ENCODE measurements at places on chromosomes 7 and 10.

- no peak for DNase-seq
These were observed 61.9 kb downstream of the PARD3 start for GRCh38 chr10:34753014-34753757.

- DNase-seq = peak; percentile 61
These were observed 10.3 kb downstream of the TACC2 start for GRCh38 chr10:121999301-121999700.

- DNase-seq = no peak
These were observed 10.3 kb downstream of the CNTNAP2 start for GRCh38 chr7:146126767-146127509.

GRCh38 chr10:24396396-24396795 is 187.5 kb downstream of the KIAA1217 start:
- no peak for DNase-seq

DNA sequence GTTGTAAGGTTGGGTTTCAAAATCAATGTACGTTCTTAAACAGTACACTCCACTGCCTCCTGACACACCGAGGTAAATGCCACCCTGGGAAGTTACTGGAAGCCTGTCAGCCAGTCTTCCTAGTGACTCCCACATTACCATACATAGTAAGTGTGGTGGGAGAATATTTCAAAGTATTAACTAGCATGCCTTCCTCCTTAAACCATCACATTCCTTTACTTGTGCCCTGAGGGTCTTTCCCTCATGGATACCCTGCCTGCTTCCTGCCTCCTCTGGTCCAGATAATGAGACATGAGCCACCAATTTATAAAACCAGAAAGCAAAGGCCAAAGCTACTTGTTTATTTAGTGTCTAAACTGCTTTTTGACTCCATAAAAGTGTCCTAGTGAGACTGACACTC is 23.3 kb upstream of the SORCS3 start:
- no peak for DNase-seq

- no peak for DNase-seq
These were observed 10.7 kb downstream of the CYP2E1 start for GRCh38 chr10:133537546-133538545.

- no peak for DNase-seq
These were observed 4.1 kb downstream of the MARVELD1 start for GRCh38 chr10:97717627-97718026.

- DNase-seq = no peak
These were observed 48.3 kb upstream of the PITRM1 start for GRCh38 chr10:3220853-3221252.

- no peak for DNase-seq
These were observed 348.0 kb downstream of the TYW1 start for GRCh38 chr7:67344481-67345193.

DNA sequence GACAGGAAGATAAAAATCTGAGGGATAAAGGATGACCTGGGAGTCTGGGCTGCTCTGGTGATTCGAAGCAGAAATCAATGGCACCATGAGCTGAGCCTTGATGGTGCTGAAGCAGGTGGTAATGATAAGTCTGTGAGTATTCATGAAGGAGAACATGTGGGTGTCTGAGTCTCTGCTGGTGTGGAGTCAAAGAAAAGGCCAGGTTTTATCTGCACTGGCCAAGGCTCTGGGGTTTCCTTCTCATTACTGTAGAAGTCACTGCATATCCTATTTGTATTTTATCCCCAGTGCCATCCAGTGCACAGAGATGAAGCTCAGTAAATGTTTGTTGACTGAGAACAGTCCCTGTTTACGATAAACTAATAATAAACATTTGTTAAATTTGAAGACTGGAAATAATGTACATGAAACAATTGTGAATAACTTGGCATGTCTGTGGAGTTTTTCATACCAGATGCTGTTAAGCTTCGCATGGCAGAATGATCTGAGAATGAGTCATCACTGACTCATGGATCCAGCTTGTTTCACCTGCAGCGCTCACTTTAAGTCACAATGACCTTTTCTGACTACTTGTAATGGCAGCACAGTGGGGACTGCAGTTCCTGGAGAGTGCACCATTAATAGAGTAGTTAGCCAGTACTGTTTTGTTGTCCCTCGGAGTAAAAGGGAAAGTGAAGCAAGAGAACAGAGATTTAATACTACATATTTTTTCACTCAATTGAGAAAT is 538.5 kb downstream of the HTR7 start:
- peak; percentile 14 for DNase-seq

DNA sequence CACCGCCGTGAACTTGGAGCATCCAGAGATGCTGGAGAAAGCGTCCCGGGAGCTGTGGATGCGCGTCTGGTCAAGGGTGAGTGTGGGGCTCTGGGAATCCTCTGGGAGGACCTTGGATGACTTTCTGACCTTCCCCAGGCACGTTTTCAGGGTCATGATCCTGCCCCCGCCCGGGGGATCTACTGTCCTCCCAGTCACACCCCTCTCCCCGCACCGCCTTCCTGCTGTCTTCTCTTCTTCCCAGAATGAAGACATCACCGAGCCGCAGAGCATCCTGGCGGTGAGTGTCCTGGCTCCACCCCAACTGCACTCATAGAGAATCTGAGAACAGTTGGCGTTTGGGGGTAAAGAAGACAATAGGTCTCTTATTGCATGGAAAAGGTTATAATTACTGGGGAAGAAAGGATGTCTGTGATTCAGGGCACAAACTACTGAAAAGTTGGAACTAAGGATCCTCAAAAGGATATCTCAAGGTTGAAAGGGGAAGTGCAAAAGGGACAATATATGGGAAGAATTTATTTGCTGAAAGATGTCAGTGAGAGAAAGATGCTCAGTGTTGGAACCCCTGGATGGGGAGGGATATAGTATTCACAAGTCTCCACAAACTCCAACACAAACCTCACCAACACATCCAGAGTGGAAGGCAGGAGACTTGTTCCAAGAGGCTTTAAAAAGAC is 1.9 kb downstream of the GSTK1 start:
- DNase-seq = no peak

GRCh38 chr7:28378574-28379149 is 33.7 kb upstream of the CREB5 start:
- DNase-seq = no peak

DNA sequence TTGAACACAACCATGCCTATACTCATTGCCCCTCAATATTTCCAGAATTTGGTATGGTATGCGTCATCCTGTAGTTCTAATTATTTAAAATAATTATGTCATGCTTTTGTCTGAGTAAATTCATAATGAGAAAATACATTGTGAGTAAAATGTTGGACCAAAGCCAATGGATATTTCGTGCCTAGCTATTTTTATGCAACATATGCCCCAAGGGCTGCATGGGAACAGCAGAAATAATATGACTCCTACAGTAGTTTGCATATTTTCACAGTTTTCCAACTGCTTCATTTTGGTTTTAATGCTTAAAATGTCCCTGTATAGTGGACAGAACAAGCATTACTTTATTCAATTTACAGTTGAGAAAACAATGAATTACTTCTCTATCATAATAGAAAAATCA is 1115.6 kb upstream of the GHITM start:
- DNase-seq = no peak

DNA sequence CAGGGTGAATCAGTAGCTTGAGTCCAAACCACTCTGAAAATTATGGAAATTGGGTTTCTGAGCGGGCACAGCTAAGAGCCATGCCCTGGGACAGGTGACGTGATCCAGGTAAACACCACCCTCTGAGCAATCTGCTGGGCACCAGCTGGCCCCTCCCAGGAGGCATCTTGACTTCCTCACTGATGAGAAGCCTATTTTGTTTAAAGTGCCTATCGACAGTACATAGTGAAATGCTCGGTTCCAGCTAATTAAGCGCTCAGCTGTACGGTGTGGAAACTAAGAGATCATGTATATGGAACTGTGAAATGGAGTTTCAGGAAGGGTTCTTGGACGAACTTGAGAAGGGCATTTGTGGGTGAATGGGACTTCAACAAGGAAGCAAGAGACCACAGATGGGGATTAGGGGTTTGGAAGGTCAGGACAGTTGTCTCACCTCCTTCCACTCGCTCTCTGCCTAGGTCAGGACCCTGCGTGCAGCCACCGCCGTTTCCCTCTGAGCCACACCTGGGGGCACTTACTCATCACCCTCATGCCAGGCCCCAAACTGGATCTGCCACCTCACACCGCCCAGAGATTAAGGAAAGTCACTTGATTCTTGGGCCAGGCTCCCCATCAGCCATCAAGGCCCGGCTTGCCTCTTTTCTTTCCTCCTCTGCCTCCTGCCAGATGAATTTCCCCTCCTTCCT is 3.2 kb downstream of the ITPRIP start:
- DNase-seq = no peak

DNA sequence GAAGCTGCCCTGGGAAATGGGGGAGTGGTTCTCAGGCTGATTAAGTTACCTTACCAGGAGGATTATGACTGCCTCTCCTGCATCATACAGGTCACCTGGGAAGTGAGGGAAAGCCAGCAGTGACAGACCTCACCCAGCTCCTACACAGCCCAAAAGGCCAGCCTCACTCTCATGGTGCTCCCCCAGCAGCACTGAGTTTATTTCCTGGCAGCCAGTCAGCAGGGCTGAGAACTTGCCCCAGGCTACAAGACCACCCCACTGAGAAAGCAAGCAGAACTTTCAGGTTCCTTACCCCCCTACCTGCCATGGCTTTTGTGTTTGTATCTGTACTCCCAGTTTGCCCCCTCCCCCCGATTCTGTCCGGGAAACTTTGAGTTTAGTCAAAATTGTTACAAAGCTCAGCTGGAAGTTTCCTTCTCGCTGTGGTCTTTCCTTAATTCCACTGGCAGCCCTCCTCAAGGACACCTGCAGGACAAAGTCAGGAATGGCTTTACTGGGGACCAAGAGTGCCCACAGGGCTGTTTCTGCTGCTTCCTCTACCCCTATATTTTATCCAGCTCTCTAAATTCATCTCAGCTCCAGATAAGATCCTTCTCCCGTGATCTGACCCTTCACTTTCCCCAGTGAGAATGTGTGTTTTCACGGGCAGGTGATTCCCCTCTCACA is 649.8 kb upstream of the MBL2 start:
- no peak for DNase-seq

GRCh38 chr7:135856356-135857144 is 107.9 kb upstream of the FAM180A start:
- no peak for DNase-seq

- DNase-seq = no peak
These were observed 271.7 kb downstream of the ARHGAP12 start for GRCh38 chr10:31656851-31657433.

- DNase-seq = peak; percentile 8
These were observed 30.8 kb downstream of the PRLHR start for GRCh38 chr10:118564652-118565051.

GRCh38 chr7:82617156-82617555 is 173.6 kb upstream of the CACNA2D1 start:
- DNase-seq = no peak

DNA sequence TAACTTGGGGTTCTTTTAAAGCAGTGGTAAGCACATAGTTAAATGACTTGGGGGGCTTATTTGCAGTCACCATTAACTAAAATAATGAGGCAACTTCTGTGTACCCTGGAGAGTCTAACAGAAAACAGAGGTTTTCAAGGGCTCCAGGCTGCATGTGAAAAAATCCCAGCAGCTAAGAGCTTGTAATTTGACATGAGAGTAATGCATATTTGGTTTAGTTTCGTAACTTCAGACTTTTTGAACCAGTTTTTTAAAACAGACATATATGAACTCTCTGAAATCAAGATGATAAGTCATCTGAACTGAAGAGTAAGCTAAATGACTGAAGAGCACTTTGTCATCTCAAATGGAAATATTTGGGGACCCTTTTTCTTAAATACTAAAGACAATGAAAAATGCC is 40.2 kb upstream of the IFRD1 start:
- peak; percentile 50 for DNase-seq

DNA sequence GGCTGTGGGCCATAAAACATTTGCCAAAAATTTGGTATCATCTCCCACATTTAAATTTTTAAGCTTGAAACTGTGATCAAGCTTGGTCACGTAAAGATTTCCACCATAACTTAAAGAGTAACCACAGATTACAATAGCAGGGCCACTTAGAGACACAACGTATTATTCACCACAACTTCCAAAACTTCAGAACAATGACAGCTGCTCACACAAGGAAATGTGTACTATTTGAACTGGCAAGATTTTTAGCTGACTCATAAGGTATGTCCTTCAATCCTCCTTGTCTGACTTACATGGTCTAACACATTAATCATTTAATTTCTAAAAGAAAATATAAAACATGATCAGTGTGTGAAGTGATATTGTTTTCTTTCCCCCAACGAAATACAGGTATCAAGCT is 234.5 kb downstream of the PARD3 start:
- peak; percentile 25 for DNase-seq

DNA sequence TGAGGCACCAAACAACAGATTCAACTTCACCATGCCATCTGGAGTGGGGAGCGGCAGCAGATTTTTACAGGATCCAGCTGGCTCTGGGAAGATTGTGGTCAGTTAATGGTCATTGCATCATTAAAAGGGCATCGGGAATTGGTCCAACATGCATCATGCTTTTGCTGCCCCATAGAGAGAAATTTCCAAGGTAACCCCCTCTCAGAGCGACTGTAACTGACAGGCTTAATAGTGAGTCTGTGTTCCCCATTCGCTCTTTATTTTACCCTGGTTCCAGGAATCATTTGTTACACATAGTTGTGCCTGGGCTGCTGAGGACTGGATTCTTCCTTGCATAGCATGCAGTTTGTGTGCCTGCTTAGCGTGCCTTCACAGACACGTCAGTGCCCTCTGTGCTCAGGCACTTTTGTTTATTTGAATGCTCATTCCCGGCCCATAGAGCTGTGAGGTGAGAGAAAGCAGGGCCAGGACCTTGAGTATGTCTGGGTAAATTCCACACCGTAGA is 49.9 kb downstream of the CDHR3 start:
- DNase-seq = peak; percentile 97

DNA sequence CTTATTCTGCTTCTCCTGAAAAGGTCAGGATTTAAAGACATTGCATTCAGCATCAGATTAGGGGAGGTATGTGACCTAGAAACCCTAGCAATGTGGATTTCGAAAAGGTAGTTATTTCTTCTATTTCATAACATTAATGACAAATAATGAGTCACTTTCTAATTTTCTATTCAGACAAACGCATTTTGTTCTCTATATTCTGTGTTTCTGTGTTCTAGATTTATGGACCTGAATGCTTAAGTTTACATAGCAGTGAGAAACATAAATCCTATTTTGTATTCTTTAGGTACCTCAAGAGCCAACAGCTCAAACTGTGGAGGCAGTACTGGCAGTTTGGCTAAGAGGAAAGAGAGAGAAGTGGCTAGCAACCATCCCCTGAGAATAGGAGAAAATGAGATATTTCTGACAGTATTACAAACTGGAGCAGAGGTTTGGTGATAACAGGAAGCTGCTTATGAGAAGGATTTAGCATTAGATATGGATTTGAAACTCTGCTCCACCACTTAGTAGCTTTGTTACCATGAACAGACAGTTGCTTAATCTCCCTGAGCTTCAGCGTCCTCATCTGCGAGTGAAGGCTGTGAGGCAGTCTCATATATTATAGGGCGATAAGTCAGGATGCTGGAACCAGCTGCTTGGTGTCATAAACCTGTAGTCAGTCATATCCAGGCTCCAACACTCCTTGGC is 28.2 kb downstream of the CDK14 start:
- DNase-seq = no peak

Measured in fibroblast of gingiva (primary cell).